ENCODE measurements at places on chromosomes 1 and 21.

- no peak for DNase-seq
These were observed 17.7 kb upstream of the ZSCAN20 start for GRCh38 chr1:33454646-33455282.

GRCh38 chr1:167706931-167707877, 14.6 kb upstream of the MPZL1 start:
- DNase-seq = no peak

GRCh38 chr1:116825720-116826438, 71.6 kb downstream of the CD2 start:
- no peak for DNase-seq

DNA sequence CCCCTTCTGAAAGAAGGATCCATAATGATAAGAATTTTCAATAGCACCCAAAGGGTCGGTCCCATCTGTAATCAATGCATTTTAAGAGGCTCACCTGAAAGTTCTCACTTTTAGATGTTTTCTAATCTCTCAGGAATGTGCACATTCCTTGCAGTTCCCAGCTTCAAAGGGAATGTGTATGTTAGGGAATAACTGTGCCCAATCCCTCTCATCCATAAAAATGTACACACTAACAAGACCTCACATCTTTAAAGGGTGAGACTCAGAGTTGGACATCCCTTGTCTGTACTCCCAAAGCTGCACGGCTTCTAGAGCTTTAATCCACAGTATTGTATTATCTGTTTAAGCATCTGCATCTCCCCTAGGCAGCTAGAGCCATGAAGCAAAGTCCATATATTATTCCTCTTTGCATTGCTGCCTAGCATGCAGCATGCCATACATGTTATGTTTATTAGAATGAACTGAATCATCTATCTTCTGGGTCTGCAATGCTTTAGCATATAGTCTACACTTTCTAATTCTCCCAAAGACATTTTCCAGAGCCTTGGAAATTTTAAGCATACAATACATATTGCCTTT, 9.3 kb upstream of the CCN1 start:
- DNase-seq = no peak

GRCh38 chr1:54610048-54610447, 13.3 kb downstream of the FAM151A start:
- no peak for DNase-seq

- DNase-seq = no peak
These were observed 40.8 kb downstream of the CBS start for GRCh38 chr21:43034826-43035225.

DNA sequence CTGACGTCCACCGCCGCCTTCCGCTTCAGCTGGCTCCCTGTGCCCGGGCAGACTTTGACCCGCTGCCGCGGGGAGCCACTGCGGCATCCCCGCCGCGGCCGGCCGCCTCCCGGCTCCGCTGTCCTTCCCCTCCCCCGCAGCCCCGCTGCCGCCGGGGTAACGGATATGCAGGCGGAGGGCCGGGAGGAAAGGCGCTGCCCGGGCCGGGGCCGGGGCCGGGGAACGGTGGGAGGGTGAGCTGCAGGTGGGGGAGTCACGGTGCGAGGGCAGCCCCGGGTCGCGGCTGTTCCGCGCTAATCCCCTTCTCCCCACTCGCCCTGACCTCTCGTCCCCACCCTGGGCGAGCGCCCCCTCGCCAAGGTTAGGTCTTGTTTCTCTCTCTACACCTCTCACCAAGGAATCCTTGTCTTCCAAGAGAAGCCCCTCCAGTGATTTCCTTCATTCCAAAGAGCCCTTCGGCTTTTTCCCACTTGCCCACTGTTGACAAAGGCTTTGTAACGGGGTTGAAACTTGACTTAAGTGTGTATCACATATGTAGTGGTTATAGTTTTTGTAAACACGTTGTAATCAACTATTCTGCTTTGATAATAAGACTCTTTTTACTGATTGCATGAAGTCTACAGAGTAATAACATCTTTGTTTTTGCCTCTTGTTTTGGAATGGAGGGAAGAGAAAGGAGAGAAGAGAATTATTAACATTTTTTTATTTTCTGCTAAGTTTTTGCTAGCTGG, 669 bp downstream of the XPR1 start:
- DNase-seq = no peak

GRCh38 chr1:198363625-198364151, 176.8 kb downstream of the ATP6V1G3 start:
- no peak for DNase-seq
